Dorsolateral prefrontal cortex (tissue), 122 donors: ENCODE measurements at places on chromosomes 7 and 10.

GRCh38 chr10:92278996-92279696, 11.7 kb downstream of the CPEB3 start:
- DNase-seq, result no peak

- DNase-seq, result no peak
These were observed 195.7 kb upstream of the PTN start for GRCh38 chr7:137539111-137539715.

GRCh38 chr7:117083648-117084047, 130.3 kb downstream of the ST7 start:
- DNase-seq, result no peak

- no peak for DNase-seq
These were observed 28.7 kb upstream of the FAM13C start for GRCh38 chr10:59391060-59391459.

DNA sequence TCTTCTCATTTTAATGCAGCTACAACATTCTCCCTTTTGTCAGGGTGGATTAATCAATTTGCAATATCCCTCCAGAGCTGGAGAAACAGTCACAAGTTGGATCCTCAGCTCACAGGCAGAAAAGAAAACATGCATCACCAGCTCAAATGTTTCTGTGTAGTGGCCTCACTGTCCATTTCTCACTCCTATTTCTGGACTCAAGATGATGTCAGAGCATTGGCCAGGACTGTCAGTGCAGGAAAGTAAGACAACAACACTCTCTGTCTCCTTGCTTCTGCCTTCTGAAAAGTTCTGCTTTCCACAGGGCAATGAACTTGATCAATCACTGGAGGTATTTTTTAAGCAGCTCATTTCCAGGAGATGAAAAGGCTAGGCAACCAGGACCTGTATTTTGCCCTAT, 8.2 kb upstream of the SVIL start:
- DNase-seq, result no peak

DNA sequence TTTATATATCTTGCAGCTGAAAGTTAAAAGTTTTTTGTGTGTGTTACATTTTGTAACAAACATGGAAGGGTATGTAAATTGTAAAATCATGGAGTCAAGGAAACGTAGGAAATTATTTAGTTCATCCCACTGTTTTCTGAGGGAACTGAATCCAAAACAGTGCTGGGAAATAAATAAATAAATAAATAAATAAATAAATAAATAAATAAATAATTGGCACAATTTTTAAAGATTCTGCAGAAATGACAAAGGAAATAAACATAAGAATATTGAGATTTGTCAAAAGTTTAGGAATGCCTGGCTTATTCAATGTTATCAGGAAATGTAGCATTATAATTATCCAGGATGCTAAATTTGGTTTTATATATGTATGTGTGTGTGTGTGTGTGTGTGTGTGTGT, 91.4 kb upstream of the AGBL3 start:
- DNase-seq, result no peak
